ENCODE measurements at places on chromosomes 5 and 9. TPM values are rescaled to one million over a fixed set of nuclear protein-coding genes. Genes with fewer than 3 reads are reported as not detected.

- DNase-seq, result no peak
Observed at GRCh38 chr5:103435136-103435889, 127.3 kb downstream of the NUDT12 start.

DNA sequence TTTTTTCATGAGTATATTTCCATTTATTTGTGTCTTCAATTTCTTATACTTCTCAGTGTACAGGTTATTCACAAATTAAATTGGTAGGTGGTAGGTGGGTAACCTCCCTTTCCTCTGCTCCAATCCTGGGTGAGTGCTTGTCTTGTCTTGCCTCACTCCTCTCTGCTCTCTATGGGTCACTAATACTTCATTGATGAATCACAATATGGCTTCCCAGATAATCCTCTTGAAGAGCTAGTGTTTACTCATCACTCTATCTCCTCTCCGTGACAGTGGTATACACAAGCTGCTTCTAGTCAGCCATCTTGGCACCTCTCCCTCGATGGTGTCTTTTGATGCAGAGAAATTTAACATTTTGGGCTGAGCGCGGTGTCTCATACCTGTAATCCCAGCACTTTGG lies 331.8 kb upstream of the NMUR2 start:
- DNase-seq, result no peak

DNA sequence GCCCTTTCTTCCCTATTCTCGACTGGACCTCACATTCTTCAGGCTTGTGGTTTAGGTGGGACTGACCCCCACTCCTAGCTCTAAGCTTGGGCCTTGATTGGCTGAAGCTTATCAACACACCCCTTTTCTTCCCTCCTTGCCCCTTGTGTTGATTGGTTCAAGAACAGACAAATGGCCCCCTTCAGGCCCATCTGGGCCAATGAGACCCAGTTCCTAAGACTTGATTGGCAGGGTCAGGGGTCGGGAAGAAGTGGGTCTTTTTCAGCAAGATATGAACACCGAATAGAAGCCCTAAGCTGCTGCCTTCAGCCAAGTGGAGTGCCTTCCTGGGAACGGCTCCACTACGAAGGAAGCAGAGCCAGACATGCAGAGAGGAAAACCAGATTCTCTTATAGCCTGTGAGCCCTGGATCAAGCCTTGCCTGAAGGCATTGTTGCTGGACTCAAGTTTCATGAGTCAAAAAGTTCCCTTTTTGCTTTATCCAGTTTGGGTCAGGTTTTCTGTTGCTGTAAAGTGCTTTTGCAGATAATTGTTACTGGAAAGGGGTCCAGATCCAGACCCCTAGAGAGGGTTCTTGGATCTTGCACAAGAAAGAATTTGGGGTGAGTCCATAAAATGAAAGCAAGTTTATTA lies 22.4 kb upstream of the NCS1 start:
- no peak for DNase-seq

The PCDHGB3 gene
- 3.5 TPM for total RNA-seq

DNA sequence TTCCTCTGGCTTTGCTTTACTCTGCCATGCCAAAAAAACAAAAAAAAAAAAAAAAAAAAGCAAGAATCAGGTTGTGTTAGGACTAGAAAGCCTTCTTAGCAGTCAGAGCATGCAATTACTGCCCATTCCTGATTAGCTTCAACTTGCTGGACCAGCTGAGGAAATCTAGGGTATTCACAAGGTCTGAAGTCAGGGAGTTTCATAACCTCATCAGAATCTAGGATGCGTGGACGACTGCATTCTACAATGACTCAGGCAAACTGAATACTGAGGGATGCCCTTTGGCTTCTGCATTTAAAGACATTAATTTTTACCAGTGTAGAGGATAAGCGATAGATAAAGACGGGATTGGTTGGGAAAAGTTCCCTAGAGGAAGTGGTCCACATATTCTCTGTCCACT lies 39.2 kb upstream of the SHOC1 start:
- DNase-seq, result no peak

DNA sequence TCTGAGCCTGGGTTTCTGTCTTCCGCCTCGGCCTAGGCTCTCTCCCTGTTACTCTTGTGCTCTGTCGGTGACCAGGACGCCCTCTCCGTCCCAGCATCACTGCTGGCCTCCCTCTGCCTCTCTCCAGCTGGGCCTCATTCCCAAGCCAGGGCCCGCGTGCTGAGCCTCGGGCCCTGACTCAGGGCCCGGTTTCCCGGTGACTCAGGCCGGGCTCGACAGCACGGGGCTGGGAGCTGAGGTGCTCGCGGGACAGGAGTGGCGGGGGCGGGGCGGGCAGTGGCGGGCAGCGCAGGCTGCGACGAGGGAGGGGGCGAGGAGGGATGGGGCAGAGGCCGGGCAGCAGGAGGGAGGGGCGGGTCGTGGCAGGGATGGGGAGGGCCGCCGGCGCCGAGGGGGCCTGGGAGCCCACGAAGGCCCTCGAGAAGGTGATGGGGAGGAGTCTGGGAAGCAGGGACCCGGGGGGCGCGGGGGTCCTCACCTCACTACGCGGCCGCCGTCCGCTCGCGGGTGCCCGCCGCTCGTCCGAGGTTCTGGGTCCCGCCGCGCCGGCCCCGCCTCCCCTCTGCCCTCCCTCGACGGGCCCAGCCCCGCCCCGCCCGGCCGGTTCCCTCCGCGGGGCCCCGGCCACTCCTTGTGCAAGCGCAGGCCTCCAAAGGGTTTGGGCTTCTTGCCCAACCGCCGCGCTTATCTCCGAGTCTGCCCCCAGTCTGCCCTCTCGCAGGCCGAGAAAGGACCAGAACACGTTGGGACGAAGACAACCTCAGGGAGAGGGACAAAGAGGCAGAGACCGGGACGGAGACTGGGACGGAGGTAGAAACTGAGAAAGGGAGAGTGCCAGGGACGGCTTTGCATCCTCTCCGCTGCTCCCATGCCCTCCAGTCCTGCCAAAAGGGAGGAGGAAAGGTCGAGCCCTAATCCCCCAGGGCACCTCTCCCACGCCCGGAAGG lies at the start of gene ARAP3:
TSS of gene ARAP3 (minus strand) at position 536 of the 947 bp plus-strand sequence. CDS start 1,744 bp downstream, outside the sequence.
- peak; percentile 62 for DNase-seq

The MYOT gene
- total RNA-seq, result not detected

The DMRT2 gene
- total RNA-seq, result not detected

The CCDC152 gene
- 3.2 TPM for total RNA-seq

GRCh38 chr9:137170486-137171148 lies 766 bp upstream of the LRRC26 start:
- DNase-seq, result no peak

DNA sequence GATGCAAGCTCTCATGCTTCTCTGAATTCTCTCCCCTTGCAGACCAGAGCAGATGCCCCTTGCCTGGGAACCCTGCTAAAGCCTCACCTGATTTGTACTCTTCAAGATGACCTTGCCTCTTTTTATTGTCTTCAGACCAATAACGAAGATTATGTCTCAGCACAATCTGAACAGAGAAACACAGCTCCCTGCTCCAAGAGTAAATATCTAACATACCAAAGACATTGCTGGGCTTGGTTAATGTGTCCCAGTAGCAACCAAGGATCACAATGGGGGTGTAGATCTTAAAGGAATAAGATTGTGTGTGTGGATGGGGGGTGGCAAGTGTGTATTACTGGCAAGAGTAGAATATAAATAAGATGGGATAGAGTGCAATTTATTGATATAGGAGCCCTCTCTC lies 67.6 kb upstream of the LHFPL2 start:
- DNase-seq, result no peak

The EGFLAM gene
- under 0.01 TPM for total RNA-seq

The SGCD gene
- total RNA-seq, result under 0.01 TPM

- DNase-seq, result no peak
Observed at GRCh38 chr5:153883854-153884611, 154.7 kb downstream of the FAM114A2 start.

GRCh38 chr9:72362680-72363139 lies 2.3 kb downstream of the ZFAND5 start:
- peak; percentile 53 for DNase-seq

The CYLC2 gene
- not detected for total RNA-seq

DNA sequence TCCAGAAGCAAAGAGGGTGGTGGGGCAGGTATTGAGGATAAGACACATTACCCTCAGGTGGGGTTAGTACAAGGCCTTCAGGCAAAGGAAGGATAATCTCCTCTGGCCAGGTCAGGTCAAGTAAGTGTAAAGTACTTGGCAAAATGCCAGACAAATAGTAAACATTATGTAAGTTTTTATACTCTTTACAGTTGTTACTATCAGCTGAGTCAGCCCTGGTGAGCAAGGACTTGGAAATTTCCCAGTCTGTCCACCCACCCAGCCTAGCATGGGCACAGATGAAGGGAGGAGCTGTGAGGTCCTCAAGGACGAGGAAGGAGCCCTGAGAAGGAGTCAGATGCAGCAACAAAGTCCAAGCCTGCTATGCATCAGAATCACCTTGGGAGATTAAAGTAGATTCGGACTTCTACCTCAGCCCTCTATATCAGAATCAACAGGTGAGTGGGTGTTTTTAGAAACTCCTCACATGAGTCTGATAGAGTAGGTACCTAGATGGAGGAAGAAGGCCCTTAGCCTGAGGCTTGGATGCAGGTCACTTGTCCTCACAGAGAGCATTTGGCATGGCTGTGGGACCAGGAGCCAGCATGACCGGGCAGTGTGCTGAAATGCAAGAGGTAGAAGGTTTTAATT lies 50.2 kb upstream of the BARX1 start:
- DNase-seq, result no peak

GRCh38 chr5:664994-665360 lies 28.2 kb downstream of the TPPP start:
- DNase-seq, result no peak

DNA sequence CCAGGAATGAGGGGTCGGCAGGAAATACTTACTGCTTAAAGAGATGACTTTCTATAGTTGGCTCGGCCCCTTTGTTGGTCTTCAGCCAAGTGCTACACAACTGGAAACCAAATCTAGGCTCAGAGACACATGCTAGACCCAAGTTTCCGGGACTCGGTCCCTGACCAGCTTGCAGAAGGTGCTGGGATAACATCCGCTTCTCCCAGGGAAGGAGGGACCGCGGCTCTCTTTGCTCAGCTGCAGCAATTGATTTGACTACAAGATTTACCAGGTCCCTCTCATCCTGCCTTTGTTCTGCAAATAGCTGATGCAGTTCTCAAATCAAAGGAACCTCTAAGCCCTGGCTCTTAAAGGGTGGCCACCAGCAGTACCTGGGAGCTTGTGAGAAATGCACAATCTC lies 314.7 kb downstream of the MLLT3 start:
- no peak for DNase-seq

- no peak for DNase-seq
Observed at GRCh38 chr5:82445726-82446335, 167.7 kb upstream of the RPS23 start.

GRCh38 chr5:73893813-73894212 lies 267.8 kb downstream of the ARHGEF28 start:
- DNase-seq, result no peak

DNA sequence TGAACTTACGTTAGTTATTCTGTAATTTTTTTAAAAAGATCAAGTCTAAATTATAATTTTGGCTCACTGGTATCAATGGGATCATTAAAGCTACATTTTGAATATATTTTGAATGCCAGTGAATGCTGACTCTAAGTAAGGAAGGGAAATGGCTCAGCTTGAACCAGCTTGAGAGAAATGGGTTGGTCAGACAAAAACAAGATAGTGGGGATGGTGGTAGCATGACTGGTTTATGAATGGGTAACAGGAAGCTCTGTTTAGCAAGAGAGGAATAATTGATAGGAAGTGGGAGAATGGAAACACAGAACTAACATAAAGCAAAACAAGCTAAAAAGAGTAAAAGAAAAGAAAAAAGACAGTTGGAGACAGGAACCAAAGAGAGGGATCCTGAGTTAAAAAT lies 220.2 kb downstream of the ADAMTS6 start:
- DNase-seq, result no peak

- peak; percentile 93 for DNase-seq
Observed at GRCh38 chr5:36403632-36404311, 102.1 kb upstream of the RANBP3L start.

GRCh38 chr5:56183506-56183905 lies 49.6 kb downstream of the ANKRD55 start:
- no peak for DNase-seq

- DNase-seq, result no peak
Observed at GRCh38 chr5:115686738-115687074, 60.9 kb upstream of the TMED7 start.

Data from hematopoietic multipotent progenitor cell (in vitro differentiated cells).